Upper lobe of right lung (tissue), 1 donor: ENCODE measurements at places on chromosomes 12 and 14.

GRCh38 chr14:53695692-53696214 lies 260.9 kb downstream of the BMP4 start:
- no peak for DNase-seq
- no peak overlapping the region for H3K27ac ChIP-seq
- H3K36me3 ChIP-seq, result no peaks in the 10 kb centered on the region
- H3K27me3 ChIP-seq, result no peaks in the 10 kb centered on the region

GRCh38 chr12:64631197-64631596 lies 20.9 kb downstream of the RASSF3 start:
- no peak overlapping the region for H3K4me3 ChIP-seq

DNA sequence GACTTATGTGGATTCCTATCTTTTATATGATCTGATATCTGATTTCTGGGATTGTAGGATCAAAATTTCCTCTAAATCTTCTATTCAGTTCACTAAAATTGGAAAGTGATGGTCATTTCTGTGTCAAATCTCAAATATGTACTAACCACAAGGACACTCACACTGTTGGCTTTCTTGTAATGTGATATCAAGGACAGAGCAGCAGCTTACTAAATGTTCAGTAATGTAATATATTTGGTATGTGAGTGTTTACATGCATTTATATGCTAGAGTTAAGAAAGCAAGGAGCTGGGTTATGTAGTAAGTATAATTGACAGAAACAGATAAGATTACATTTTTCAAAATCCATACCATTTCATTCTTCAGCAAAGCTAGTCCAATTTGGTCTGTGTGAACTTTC lies 16.5 kb downstream of the PUS7L start:
- H3K27me3 ChIP-seq, result no peaks in the 10 kb centered on the region
- H3K4me3 ChIP-seq, result no peak overlapping the region
- no peak overlapping the region for H3K27ac ChIP-seq
- H3K36me3 ChIP-seq, result peaks cover 46% of the 10 kb centered on the region

- no peaks in the 10 kb centered on the region for H3K4me1 ChIP-seq
- H3K27ac ChIP-seq, result no peak overlapping the region
- no peak overlapping the region for H3K4me3 ChIP-seq
Observed at GRCh38 chr12:130204541-130204953, 42.3 kb downstream of the FZD10 start.

DNA sequence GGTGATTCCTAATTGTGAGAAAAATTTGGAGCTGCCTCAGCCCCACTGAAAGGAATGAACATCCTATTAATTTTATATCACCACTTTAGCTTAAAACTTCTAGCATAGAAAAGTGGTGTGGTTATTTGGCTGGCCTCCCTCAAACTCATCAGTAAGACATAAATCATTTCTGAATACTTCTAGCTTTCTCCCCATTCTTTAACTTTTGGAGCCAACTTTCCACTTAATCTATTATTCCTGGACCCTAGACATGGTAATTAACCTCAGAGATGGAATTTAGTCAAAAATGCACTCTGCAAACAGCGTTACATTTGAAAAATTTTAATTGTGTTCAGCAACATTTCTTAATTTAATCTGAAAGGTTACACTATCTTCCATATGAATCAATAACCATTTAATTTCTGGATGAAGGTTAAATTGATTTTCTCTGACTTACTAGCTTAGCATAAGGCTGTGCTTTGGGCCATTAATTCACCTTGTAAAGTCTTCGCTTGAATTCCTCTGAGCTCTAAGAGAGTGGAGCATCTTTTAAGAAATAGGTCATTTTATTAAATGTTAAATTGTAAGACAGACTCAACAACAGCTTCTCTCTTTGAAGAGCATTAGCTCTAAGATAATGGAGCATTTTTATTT lies 753.6 kb upstream of the STXBP6 start:
- no peak overlapping the region for H3K27ac ChIP-seq
- H3K4me3 ChIP-seq, result no peak overlapping the region
- H3K36me3 ChIP-seq, result no peaks in the 10 kb centered on the region
- DNase-seq, result no peak
- H3K4me1 ChIP-seq, result no peaks in the 10 kb centered on the region

DNA sequence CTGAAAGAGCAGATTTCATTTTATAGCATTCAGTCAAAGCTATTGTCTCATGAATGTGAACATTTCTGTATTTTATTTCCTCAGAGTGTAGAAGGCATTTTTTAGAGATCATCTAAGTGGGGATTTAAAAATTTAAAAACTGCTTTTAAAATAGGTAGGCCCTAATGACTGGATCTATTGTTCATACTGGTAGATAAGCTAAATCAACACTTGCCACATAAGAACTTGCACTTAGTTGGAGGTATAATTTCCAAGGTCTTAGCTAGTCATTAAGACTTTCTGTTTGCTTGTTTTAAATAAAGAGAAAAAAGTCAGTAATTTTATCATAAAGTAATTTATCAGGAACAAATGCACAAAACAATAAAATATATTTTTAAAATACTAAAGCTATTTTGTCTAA lies 75.2 kb upstream of the LMO3 start:
- no peak for DNase-seq
- H3K4me1 ChIP-seq, result no peaks in the 10 kb centered on the region
- no peak overlapping the region for H3K27ac ChIP-seq
- no peaks in the 10 kb centered on the region for H3K36me3 ChIP-seq

DNA sequence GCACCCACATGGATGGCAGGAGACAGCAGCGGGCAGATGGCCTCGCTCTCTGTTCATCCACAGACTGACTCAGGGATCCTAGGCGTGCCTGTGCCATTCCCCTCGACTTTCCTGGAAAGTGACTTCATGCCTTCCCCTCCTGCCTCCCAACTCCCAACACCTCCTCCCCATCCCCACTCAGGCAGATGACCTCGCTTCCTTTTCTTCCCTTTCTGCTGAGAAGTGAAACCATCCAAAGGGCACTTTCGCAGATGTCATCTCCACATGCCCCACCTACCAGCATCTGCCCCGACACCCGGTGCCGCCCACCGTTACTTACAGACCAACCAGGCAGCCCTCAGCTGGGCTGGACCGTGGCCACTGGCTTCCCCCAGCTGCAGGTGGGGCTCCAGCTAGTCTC lies 29.6 kb downstream of the BEGAIN start:
- no peak overlapping the region for H3K4me3 ChIP-seq
- H3K4me1 ChIP-seq, result no peaks in the 10 kb centered on the region
- no peaks in the 10 kb centered on the region for H3K27me3 ChIP-seq
- no peak overlapping the region for H3K27ac ChIP-seq
- H3K36me3 ChIP-seq, result no peaks in the 10 kb centered on the region
- no peak for DNase-seq

- DNase-seq, result no peak
- H3K36me3 ChIP-seq, result no peaks in the 10 kb centered on the region
- no peaks in the 10 kb centered on the region for H3K27me3 ChIP-seq
- H3K4me3 ChIP-seq, result no peak overlapping the region
- H3K27ac ChIP-seq, result no peak overlapping the region
Observed at GRCh38 chr12:67427336-67427735, 158.2 kb downstream of the CAND1 start.

DNA sequence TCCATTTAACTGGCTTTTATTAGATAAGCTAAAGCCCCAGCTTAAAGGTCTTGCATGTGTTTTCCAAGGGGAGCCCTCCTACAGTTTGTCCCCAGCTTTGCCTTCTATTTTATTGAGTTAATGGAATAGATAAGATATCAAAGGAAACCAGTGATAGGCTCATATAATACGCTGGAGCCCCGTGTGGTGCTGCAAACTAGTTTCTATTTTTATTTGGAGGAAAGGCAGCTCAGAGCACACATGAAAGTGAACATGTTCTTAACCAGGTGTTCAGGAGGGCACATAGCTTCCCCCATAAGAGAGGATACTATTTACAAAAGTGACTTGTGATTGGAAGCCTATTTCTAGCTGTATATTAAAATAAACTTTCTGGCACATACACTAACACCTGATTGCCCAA lies 251.7 kb downstream of the PDZRN4 start:
- H3K27ac ChIP-seq, result no peak overlapping the region
- H3K4me3 ChIP-seq, result no peak overlapping the region
- H3K4me1 ChIP-seq, result no peaks in the 10 kb centered on the region
- no peak for DNase-seq

DNA sequence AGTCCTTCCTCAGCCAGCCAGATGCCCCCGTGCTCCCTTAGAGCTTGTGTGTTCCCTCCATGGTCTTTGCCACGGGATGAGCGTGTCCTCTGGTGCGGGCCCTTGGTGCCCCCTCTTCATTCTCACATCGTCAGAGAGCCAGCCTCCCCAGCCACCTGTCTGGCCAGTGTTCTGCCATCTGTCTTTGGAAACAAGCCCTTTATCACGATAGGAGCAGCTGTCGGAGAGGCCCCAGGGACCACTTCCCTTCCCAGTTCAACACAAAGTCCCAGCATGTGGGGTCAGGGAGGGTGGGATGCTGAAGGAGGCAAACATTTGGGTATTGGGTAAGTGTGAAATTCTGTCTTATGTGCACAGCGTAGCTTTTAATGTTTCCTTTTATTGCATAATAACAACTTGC lies 44.5 kb downstream of the DYNC1H1 start:
- peaks cover 100% of the 10 kb centered on the region for H3K36me3 ChIP-seq
- no peak for DNase-seq

DNA sequence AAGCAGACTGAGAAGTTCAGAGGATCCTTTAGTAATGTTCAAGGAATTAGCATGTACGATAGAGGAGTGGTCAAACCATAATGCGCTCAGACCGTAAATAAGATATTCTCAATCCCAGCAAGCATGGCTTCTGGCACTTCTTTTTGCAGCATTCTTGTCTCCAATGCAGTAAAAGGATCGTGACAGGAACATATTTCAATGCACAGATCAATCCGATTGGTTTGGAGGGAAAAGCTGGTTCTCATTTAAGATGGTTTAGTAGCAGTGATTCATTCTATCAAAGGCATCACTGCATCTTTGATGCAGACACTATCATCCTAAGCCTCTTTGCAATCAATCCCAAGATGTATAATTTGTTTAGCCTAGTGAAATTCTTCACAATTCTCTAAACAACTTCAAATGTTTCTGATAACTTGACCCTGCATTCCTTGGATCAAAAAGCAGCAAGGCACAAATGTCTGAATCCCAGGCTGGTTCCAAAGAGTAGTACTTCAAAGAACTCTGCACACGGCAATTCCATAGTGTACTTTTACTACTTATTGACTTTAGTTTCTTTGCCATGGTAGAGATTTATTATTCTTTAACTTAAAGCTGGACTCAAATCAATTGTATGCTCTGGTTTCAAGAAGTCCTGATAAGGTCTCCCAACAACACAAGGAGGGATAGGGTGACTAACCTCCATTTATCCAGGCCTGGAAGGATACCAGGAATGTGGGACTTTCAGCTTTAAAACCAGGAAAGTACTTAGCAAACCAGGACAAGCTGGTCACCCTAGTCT lies 96.8 kb upstream of the MDM1 start:
- H3K27ac ChIP-seq, result no peak overlapping the region
- no peak for DNase-seq
- H3K4me3 ChIP-seq, result no peak overlapping the region
- no peaks in the 10 kb centered on the region for H3K36me3 ChIP-seq
- H3K27me3 ChIP-seq, result no peaks in the 10 kb centered on the region

- no peak overlapping the region for H3K27ac ChIP-seq
- H3K27me3 ChIP-seq, result no peaks in the 10 kb centered on the region
- no peaks in the 10 kb centered on the region for H3K4me1 ChIP-seq
- H3K36me3 ChIP-seq, result no peaks in the 10 kb centered on the region
Observed at GRCh38 chr12:42365486-42365885, 39.5 kb downstream of the PPHLN1 start.

GRCh38 chr14:81125536-81125935 lies 95.2 kb downstream of the GTF2A1 start:
- no peak overlapping the region for H3K4me3 ChIP-seq
- DNase-seq, result no peak
- no peaks in the 10 kb centered on the region for H3K27me3 ChIP-seq
- no peaks in the 10 kb centered on the region for H3K4me1 ChIP-seq

DNA sequence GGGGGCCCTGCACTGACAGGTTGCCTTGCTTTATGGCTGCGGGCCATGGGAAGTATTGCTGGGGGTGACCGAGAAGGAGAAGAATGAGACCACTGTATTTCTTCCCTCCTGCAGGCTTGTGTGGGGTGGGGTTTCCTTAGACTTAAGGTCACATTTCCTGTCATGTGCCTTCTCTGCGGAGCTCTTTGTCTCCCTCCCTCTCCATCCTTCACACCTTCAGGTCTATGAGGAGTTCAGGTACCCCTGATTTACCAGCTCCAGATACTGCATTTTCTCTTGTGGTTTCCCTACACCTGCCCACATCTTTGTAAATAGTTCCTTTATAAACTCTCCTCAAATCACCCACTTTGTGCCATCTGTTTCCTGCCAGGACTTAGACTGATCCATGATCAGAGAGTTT lies 3.6 kb downstream of the FNTB start:
- H3K27ac ChIP-seq, result no peak overlapping the region
- peaks cover 32% of the 10 kb centered on the region for H3K4me1 ChIP-seq
- no peaks in the 10 kb centered on the region for H3K36me3 ChIP-seq

DNA sequence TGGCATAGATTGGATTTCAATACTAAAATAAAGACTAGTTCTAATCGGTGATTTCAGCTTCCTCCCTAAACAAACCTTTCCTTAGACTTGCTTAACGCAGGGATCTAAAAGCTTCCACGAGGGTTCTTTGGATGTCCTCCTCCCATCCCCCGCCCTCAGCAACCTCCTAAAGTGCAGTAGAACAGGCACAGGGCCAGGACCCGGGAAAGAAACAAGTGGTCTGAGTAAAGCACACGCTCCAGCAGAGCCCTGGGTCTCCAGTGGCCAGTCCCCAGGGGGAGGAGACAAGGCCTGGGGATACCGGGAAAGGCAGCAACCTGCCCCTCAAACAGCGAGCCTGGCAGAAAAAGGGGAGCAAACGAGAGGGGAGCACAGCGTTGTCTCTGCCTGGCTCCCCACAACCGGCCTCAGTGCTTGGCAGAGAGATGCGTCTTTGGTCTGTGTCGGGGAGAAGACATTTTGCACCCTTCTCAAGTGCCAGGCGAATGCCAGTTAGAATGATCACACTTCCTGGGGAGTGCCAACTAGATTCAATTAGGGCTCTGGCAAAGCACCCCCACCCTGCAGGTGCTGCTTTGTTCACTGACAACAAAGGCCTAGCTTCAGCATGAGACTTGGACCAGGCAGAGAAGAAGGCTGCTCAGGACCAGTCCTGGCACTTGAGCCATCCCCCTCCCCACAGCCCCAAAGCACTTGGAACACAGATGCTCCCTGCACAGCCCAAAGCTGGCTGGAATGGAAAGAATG lies 17.1 kb upstream of the SLC6A12 start:
- H3K27me3 ChIP-seq, result no peaks in the 10 kb centered on the region
- no peak overlapping the region for H3K4me3 ChIP-seq
- H3K36me3 ChIP-seq, result no peaks in the 10 kb centered on the region
- DNase-seq, result peak; percentile 51

DNA sequence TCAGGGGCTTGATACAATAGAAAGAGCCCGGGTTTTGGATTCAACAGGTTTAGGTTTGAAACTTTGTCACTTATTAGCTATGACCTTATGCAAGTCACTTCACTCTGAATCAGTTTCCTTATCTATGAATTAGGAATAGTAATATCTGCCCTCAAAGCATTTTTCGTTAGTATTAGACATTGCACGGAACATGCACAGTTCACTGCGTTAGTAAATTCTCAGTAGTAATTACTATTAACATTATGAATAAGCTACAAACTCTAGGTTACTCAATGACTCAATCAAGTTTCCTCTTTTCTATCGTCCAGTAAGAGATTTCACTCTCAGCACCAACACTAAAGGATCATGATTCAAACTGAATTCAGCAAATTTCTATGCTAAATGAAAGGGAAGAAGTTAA lies 150.3 kb downstream of the CEP83 start:
- H3K4me1 ChIP-seq, result peaks cover 6% of the 10 kb centered on the region
- peaks cover 20% of the 10 kb centered on the region for H3K36me3 ChIP-seq
- no peak overlapping the region for H3K4me3 ChIP-seq
- H3K27ac ChIP-seq, result no peak overlapping the region

- peaks cover 26% of the 10 kb centered on the region for H3K4me1 ChIP-seq
- peak; percentile 89 for DNase-seq
- H3K27ac ChIP-seq, result peak overlapping the region; percentile 96
- no peaks in the 10 kb centered on the region for H3K36me3 ChIP-seq
- peak overlapping the region; percentile 89 for H3K4me3 ChIP-seq
Observed at GRCh38 chr14:71320734-71321573, 413.7 kb downstream of the PCNX1 start.
